ENCODE measurements at places on chromosomes 2 and 18. TPM values are rescaled to one million over a fixed set of nuclear protein-coding genes. Genes with fewer than 3 reads are reported as not detected.

ASAP2 gene
- 44.0 TPM for total RNA-seq

SULT1C4 gene
- 7.0 TPM for total RNA-seq

FOXD4L1 gene
- 0.11 TPM for total RNA-seq

RTP5 gene
- not detected for total RNA-seq

LYPD1 gene
- total RNA-seq = 66.5 TPM

ESPNL gene
- total RNA-seq = not detected

RNF152 gene
- 76.5 TPM for total RNA-seq

FIGN gene
- total RNA-seq = 0.99 TPM

GDF7 gene
- total RNA-seq = 42.0 TPM

C18orf32 gene
- total RNA-seq = 14.8 TPM

MROH2A gene
- not detected for total RNA-seq

RAPH1 gene
- total RNA-seq = 36.1 TPM

NIF3L1 gene
- 14.6 TPM for total RNA-seq

FBXO41 gene
- 0.56 TPM for total RNA-seq

FASTKD2 gene
- total RNA-seq = 58.1 TPM

CETN1 gene
- total RNA-seq = not detected

SH3RF3 gene
- total RNA-seq = 7.4 TPM

MSTN gene
- not detected for total RNA-seq

KIF3C gene
- total RNA-seq = 13.1 TPM

BBS5 gene
- total RNA-seq = 3.2 TPM

SLC9A4 gene
- total RNA-seq = not detected

NBEAL1 gene
- total RNA-seq = 24.5 TPM

CCDC178 gene
- total RNA-seq = not detected

MZT2A gene
- 87.8 TPM for total RNA-seq

ZNF804A gene
- not detected for total RNA-seq

CDK5R2 gene
- not detected for total RNA-seq

NOL4 gene
- total RNA-seq = not detected

CRACDL gene
- 9.7 TPM for total RNA-seq
